ENCODE measurements at places on chromosomes 3 and 15.
A peak's percentile ranks its signal among the peaks of the same experiment; 100 is the strongest.

DNA sequence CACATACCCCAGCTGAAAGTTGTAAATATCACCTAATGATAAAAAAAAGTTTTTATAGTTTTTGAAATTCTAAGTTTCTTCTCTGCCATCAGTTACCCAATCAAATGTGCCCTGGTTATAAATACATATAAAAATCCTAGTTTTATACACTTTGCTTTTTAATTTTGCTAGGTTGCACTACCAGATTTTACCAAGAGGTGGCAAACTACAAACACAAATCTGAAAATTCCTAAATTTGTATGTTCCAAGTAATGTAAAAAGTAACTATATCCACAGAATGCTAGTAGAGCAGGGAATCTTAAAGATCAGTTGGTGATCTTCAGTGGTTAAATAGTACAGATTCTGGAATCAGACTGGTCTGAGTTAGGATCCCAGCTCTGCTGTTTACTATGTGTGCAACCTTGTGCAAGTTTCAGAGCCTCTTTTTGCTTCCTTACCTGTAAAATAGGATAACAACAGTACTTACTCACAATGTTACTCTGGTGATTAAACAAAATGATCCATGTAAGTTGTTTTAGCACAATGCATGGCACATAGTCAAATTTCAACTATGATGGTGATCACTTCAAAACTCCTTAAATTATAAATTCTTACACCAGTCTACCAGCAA lies 11.0 kb downstream of the TRPM7 start:
- peak; percentile 12 for DNase-seq
- peak overlapping the region; percentile 38 for H3K27ac ChIP-seq
- H3K27me3 ChIP-seq = no peaks in the 10 kb centered on the region
- H3K4me3 ChIP-seq = no peak overlapping the region

DNA sequence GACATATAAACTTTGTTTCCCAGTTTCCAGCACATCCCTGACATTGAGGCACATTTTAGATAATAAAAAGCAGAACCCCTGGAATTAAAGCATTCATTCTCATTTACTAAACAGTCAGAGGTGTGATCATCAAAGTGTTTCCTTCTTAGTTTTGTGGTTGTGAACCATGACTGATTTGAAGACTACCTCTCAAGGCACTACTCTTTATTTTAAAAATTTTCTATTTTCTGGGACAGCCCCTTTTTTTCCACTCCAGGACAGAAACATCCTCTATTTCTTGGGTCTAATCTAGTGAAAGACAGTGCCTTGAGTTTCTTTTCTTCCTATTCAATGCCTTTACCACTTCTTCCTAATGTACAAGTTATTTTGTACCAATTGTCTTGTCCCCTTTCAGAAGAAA lies 5.2 kb downstream of the SST start:
- no peak for DNase-seq
- peaks cover 82% of the 10 kb centered on the region for H3K27me3 ChIP-seq
- H3K4me1 ChIP-seq = peaks cover 22% of the 10 kb centered on the region
- H3K36me3 ChIP-seq = no peaks in the 10 kb centered on the region

GRCh38 chr3:42655980-42656679 lies 2.6 kb downstream of the ZBTB47 start:
- peaks cover 20% of the 10 kb centered on the region for H3K4me1 ChIP-seq
- no peaks in the 10 kb centered on the region for H3K36me3 ChIP-seq
- no peak for DNase-seq
- H3K27me3 ChIP-seq = peaks cover 14% of the 10 kb centered on the region
- no peak overlapping the region for H3K27ac ChIP-seq

GRCh38 chr3:5169807-5170206 lies 17.7 kb upstream of the EDEM1 start:
- H3K27ac ChIP-seq = peak overlapping the region; percentile 79
- H3K36me3 ChIP-seq = peaks cover 5% of the 10 kb centered on the region
- H3K4me1 ChIP-seq = peaks cover 30% of the 10 kb centered on the region
- no peaks in the 10 kb centered on the region for H3K27me3 ChIP-seq
- H3K4me3 ChIP-seq = no peak overlapping the region

DNA sequence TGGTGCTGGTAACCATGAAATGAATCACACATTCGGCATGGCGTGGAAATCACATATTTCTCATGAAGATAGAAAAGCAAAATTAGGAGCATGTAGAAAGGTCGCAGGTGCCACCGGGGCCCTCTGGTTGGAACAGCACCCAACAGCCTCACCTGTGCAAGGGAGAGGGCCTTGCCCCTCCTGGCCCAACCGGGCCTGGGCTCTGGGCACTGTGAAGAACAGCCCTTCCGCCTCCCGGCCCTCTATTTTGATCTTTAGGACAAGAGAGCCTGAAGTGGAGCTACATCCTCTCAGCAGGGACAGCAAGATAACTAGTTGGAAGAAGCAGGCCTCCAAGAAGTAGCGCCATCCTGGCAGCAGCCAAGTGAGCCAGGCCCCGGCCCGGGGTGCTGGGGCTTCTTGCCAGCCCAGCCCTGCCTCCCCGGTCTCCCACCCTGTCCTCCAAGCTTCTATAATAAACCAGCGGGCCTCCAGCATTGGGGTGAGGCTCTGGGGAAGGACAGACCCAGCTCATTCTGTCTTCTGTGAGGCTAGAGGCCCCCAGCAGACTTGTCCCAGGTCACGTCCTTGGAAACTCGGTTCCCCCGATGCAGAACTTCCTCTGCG lies 46.1 kb upstream of the FGD5 start:
- H3K4me3 ChIP-seq = no peak overlapping the region
- no peaks in the 10 kb centered on the region for H3K4me1 ChIP-seq
- H3K27me3 ChIP-seq = no peaks in the 10 kb centered on the region
- no peaks in the 10 kb centered on the region for H3K36me3 ChIP-seq

- peaks cover under 1% of the 10 kb centered on the region for H3K27me3 ChIP-seq
- H3K4me1 ChIP-seq = no peaks in the 10 kb centered on the region
These were observed 17.6 kb downstream of the THRB start for GRCh38 chr3:24476871-24477656.

DNA sequence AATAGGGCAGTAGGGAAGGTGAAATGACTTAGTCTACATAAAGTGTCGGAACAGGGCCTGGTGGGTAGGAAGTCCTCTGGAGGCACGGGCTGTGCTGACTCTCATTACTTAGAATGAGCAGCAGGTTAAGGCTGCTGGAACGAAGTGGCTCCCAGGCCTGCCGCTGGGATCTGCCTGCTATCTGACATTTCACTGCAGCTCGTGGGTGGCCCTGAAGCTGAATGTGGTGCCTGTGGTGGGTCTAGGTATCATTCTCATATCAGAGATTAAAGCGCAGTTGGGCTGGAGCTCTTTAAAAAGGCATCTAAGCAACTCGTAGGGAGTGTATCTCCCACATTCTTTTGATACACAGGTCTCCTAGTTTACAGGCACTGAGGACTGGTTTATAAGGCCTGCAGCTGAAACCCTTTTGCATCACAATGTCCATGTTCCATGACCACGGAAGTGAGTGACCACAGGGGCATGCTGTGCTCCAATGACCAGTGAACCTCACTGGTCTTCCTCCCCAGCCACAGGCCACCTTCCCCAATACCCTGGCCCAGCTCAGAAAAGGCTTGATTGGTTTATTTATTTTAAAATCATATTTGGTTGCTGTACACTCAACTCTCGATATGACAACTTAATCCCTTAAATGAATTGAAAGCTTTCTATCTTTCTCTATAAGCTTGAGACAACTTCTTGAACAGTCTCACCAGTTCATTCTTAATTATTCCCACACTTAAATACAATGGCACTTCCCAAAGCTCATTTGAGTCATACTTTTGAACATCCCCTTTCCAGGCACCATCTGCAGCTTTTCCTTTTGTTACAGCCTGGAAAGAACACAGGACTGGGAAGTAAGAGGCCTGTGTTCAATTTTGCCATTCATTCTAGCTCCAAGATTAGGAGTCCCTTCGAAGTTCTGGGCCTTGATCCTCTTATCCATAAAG lies 19.0 kb downstream of the ADAMTS9 start:
- H3K27ac ChIP-seq = no peak overlapping the region
- H3K4me1 ChIP-seq = no peaks in the 10 kb centered on the region
- no peaks in the 10 kb centered on the region for H3K36me3 ChIP-seq
- H3K27me3 ChIP-seq = no peaks in the 10 kb centered on the region

DNA sequence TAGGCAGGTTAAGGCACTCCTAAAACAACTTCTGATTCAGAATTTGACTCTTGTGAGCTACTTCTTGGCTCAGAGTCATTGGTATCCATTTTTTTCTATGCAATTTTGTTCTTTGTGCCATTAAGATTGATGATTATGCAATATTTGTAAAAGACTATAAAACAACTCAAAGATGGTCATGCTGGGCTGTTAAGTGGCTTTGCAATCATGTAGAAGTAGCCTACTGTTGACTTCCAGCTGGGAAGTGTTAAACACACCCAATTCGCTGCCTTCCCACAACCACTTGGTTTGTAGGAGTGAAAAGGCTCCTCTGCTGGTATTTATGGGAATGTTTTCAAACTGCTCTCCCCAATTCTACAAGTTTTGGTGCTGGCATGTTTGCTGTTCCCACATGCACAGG lies 74.7 kb upstream of the COL6A6 start:
- no peak for DNase-seq
- no peaks in the 10 kb centered on the region for H3K36me3 ChIP-seq
- no peak overlapping the region for H3K4me3 ChIP-seq
- no peaks in the 10 kb centered on the region for H3K4me1 ChIP-seq
- no peak overlapping the region for H3K27ac ChIP-seq

- no peak overlapping the region for H3K27ac ChIP-seq
- peaks cover 78% of the 10 kb centered on the region for H3K4me1 ChIP-seq
- H3K4me3 ChIP-seq = no peak overlapping the region
These were observed 43.3 kb downstream of the TRANK1 start for GRCh38 chr3:36901588-36901987.

- H3K4me3 ChIP-seq = no peak overlapping the region
- DNase-seq = no peak
- no peaks in the 10 kb centered on the region for H3K4me1 ChIP-seq
- peaks cover 3% of the 10 kb centered on the region for H3K36me3 ChIP-seq
- no peaks in the 10 kb centered on the region for H3K27me3 ChIP-seq
These were observed 359.8 kb downstream of the C3orf38 start for GRCh38 chr3:88509582-88509981.

All from activated T-cell treated with anti-CD3 and anti-CD28 coated beads, Interleukin-2, amount 50 U/mL, for 72 hours (primary cell).